ENCODE measurements at places on chromosomes 13 and 19. TPM values are rescaled to one million over a fixed set of nuclear protein-coding genes. Genes with fewer than 3 reads are reported as not detected.

NKG7 gene
- polyA plus RNA-seq = 8.7 TPM

C1QTNF9B gene
- polyA plus RNA-seq = 2.2 TPM

PSPN gene
- polyA plus RNA-seq = 1.1 TPM

ANKRD24 gene
- polyA plus RNA-seq = 16.5 TPM

DNA sequence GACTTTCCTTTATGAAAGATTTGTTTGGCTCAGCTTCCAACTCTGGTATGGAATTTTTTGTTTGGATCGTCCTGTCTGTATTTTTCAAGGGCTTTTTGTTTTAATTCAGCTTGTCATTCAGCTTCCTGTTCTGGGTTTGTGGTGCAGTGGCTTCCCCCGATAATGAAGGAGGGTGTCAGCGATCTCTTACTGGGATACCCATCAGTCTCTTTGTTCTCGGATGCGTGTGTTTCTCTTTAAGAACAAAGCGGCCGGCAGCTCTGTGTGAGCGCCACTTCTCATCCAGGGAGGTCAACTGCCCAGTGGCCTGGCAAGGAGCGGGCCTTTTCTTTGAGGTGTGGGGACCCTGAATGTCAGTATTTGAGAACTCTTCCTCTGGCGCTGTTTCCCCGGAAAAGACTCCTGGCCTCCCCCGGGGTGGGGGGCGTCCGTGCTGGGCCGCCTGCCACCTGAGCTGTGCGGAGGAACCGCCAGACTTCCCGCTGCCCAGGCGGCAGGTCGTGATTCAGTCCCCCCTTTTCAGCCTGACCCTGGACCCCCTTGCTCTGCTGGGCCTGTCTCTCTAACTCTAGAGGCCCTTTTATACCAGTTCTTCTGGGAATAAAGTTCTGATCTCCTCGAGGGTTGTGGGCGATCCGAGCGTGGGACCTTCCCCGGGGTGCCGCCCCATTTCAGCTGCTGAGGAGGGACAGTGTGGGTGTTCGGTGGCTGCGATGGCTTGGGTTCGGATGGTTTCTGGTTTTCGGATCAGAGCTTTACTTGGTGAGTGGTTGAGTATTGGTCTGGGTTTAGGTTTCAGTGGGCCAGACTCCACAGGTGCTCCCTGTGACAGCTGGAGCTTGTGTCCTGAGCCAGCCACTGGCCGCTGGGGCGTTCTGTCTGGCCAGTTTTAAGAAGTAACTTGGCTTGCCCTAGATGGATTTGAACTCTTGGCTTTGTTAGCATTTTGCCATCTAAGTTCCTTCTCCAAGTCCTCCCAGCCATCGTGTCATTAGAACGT lies 3.4 kb downstream of the SF3A2 start:
- DNase-seq = peak; percentile 63

DNA sequence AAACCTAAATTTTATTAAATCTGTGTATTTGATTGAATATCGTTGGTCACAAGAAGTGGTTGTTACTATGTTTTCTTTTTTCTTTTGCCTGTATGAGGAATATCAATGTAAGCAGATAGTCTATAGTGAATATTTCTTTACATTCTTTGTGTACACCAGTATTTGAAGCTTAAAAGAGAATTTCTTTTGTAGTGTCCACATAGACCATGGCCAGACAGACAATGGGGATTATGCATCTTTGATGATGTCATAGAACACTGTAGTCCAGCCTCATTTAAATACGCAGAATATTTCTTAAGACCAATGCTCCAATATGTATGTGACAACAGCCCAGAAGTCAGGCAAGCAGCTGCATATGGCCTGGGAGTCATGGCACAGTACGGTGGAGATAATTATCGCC lies 64.8 kb downstream of the IPO5 start:
- no peak for DNase-seq

DNA sequence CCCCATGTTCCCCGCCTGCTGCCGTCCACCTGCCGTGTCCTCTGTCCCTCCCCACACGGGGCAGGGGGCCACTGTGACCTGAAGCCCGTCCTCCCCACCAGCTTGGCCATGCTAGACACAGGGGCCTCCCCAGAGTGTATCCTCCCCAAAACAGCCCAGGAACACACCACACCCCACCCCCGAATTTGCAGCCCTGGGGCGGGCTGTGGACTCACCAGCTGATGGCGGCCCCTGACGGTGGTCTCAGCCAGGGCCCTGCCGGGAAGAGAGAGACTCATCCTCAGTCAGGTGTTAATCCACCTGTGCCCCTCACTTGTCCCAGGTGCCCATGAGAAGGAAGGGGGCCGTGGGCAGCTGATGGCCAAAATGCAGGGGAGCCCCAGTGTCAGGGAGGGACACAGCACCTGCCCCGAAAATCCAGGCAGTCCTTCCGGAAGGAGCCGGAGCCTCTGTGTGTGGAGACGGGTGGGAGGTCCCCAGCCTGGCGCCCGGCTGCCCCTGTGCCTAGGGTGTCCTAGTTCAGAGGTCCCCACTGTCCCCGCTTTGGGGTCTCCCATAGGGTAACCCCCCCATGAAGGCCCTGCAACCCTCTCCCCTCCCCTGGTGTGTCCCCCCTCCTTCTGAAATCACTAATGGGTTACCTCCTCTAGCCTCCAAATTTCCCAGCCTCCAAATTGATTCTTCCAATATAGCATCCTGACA lies 39.3 kb upstream of the TCF3 start:
- DNase-seq = no peak

TRPC4 gene
- 0.12 TPM for polyA plus RNA-seq

CGB2 gene
- 2.5 TPM for polyA plus RNA-seq

GRCh38 chr13:80037505-80037888 lies 303.4 kb downstream of the SPRY2 start:
- no peak for DNase-seq

- no peak for DNase-seq
These were observed 145.1 kb downstream of the PCCA start for GRCh38 chr13:100234006-100234405.

DNA sequence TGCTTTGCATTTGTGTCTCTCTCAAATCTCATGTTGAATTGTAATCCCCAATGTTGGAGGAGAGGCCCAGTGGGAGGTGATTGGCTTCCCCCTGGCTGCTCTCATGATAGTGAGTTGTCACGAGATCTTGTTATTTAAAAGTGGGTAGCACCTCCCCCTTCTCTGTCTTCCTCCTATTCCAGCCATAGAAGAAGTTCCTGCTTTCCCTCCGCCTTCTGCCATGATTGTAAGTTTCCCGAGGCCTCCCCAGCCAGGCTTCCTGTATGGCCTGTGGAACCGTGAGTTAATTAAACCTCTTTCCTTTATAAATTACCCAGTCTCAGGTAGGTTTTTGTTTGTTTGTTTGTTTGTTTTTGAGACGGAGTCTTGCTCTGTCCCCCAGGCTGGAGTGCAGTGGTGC lies 3.8 kb downstream of the LILRA4 start:
- no peak for DNase-seq

GRCh38 chr19:30208436-30209060 lies 163.6 kb upstream of the ZNF536 start:
- no peak for DNase-seq

DNA sequence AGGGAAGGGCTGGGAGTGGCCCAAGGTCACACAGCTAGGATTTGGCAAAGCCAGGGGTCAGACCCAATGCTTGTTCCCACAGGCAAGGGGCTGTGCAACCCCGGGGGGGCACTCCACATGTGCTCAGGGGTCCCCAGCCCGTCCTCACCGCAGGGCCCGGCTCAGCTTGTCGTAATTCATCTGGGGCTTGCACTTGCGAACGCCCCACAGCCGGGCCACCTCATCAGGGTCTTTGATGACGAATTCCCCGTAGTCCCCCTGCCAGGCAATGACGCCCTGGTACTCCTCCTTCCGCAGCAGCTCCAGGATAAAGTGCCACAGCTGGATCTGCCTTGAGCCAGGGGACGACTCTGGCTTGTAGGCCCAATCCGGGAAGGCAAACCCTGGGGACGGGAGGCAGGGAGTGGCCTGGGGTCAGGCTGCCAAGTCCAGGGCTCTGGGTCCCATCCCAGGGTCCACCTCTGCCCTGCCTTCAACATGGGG lies 4.7 kb downstream of the ERF start:
- no peak for DNase-seq

DNA sequence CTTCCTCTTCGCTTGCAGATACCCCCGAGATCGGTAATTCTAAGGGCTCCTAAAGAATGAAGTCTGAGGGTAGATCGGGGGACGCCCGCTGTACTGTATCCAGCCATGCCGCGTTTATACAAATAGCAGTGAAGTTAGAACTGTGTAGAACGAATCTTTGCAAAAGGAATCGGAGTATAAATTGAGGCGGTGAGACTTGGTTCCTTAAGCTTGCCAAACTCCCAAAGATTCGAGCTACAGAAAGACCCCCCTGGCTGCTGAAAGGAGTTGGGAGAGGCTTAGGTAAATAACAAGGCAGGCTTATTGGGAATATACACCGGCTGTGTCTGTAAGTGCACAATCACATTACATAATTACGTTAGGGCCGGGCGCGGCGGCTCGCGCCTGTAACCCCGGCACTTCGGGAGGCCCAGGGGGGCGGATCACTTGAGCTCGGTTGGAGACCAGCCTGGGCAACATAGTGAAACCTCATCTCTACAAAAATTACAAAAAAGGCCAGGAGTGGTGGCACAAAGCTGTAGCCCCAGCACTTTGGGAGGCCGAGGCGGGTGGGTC lies 12.2 kb downstream of the TMEM160 start:
- no peak for DNase-seq

DNA sequence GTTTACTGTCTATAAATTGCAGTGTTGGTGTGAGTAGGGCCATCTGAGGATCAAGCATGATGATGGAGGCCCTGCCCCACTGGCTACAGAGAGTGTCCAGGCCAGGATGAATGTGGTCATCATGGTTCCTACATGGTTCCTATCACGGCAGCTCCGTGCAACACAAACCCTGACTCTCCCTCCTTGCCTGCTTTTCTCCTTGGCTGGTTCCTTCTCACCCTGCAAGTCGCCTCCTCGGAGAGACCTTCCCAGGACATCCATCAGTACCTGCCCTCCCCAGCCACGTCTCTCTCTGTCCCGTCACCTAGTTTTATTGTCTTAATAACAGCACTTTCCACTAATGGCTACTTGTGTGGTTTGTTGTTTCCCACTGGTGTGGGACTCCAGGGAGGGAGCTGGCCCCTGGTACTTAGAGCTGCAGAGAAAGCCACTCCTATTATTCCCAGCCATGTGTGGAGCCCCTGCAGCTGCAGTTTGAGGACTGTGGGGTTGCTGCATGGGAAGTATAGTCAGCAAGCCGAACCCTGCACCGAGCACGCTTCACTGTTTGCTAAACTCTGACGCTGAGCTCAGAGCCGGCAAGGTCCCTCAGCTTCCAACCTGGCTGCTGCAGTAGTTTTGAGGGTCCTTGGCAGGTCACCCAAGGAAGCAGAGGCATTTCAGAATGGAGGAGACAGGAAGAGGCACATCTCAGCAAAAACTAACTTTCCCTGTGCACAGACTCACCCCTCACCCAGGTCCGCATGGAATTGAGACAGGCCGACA lies 146.4 kb upstream of the VSTM2B start:
- DNase-seq = no peak

RNASEH2B gene
- 52.3 TPM for polyA plus RNA-seq

DNA sequence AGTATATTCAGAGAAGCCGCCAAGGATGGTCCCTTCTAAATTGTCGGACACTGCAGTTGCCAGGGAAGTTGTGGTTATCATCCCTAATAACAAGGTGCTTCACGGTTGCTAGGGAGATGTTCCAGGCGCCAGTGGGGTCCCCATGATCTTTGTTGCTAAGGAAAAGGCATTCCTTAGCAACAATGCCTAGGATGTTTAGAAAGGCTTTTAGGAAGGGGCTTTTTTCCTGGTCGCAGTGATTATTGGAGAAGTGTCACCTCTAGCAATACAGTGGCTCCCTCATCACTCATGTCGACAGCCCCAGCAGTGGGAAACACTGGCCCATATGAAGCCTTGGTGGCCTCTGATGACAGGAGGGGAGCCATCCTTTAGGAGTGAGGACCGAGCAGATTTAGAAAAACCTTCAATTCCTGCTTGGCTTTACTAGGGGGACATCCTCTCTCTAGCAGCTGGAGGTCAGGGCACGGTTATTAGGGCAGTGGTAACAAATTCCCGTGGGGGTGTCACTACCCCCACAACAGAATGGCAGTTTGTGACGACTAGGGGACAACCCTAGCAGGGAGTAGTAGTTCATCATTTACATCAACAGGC lies 6.4 kb upstream of the TMC4 start:
- DNase-seq = no peak

GRCh38 chr19:3059653-3060052 lies 2.6 kb downstream of the TLE5 start:
- DNase-seq = no peak

GRCh38 chr19:28544451-28545261 lies 668.3 kb downstream of the UQCRFS1 start:
- DNase-seq = no peak

CPB2 gene
- polyA plus RNA-seq = not detected

DNA sequence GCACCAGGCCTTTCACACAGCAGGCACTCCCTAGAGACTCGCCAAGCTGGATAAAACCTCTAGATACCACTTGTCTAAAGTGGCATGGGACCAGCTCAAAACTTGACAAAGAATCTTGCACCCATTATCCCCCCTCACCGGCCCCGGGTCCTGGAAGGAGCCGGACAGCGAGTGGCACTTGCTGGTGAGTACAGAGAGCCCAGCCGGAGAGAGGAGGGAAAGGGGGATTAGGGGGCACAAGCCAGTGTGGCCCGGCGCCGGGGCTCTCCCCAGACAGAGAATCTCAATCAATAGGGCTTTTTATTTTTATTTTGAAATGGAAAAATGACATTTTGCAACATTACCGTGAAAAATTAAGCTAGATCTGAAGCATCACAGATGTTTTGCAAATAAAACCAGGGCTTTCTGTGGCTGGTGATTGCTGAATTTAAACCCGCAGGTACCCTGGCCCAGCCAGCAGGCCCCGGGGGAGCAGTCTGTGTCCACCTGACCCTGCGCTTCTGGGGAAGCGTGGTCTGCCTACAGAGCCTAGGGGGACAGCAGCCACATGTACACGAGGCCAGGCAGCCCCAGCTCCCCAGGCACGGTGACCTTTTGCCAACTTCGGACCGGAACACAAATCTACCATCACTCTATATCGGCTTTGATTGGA lies 10.0 kb upstream of the VSTM2B start:
- DNase-seq = no peak

DNA sequence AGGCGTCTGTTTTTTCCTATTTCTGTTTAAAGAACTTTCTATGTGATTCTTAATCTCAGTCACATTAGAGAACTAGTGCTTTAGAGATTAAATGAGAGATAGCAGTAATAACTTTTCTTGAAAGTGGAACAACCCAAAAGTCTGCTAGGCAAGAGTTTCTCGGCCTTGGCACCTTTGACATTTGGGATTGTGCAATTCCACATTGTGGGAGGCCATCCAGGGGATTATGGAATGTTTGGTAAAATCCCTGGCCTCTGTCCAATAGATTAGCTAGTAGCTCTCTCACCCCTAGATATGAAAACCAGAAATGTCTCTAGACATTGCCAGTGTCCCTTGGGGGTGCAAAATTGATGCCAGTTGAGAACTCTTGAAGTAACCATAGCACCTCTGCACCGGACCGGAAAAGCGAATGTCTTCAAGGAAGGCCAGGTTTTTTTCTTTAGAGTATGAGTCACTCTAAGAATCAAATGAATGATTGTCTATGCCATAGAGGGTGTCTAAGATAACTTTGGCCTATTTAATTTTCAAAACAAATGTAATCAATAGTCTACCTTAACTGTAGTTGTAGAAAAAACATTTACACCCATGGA lies 45.0 kb upstream of the IL17D start:
- no peak for DNase-seq

SYT5 gene
- polyA plus RNA-seq = 11.7 TPM

ANKLE1 gene
- 0.45 TPM for polyA plus RNA-seq

- no peak for DNase-seq
These were observed 120.7 kb downstream of the RXFP2 start for GRCh38 chr13:31860002-31860401.

All from testis (tissue), 5 donors.